ENCODE measurements at places on chromosomes 13 and 19. TPM values are rescaled to one million over a fixed set of nuclear protein-coding genes. Genes with fewer than 3 reads are reported as not detected.

KCNRG gene
- 0.46 TPM for total RNA-seq

PDX1 gene
- not detected for total RNA-seq

COG3 gene
- total RNA-seq = 27.9 TPM

SIGLEC11 gene
- 0.95 TPM for total RNA-seq

KLK2 gene
- total RNA-seq = not detected

ACP5 gene
- total RNA-seq = 8.4 TPM

TNFSF13B gene
- total RNA-seq = 6.0 TPM

TMPRSS9 gene
- total RNA-seq = not detected

OR7C1 gene
- total RNA-seq = not detected

PRPF31 gene
- total RNA-seq = 37.6 TPM

EHD2 gene
- total RNA-seq = 235 TPM

CYP4F8 gene
- not detected for total RNA-seq

KIR3DL1 gene
- total RNA-seq = not detected

DCT gene
- total RNA-seq = 0.32 TPM

SSC5D gene
- total RNA-seq = 40.6 TPM

RELB gene
- 22.7 TPM for total RNA-seq

C19orf81 gene
- 0.57 TPM for total RNA-seq

ADGRE3 gene
- not detected for total RNA-seq

RASAL3 gene
- 3.7 TPM for total RNA-seq

ZNF524 gene
- total RNA-seq = 11.1 TPM

CGB5 gene
- not detected for total RNA-seq

KLK13 gene
- total RNA-seq = not detected

ELAVL3 gene
- not detected for total RNA-seq

MBD3L2 gene
- total RNA-seq = not detected

GPC6 gene
- 35.9 TPM for total RNA-seq
